HCT116 (cell line): ENCODE measurements at places on chromosomes 12 and 14. TPM values are rescaled to one million over a fixed set of nuclear protein-coding genes. Genes with fewer than 3 reads are reported as not detected.
A peak's percentile ranks its signal among the peaks of the same experiment; 100 is the strongest.

LETMD1 gene
- 70.8 TPM for total RNA-seq

JPH4 gene
- total RNA-seq, result 0.15 TPM

DNA sequence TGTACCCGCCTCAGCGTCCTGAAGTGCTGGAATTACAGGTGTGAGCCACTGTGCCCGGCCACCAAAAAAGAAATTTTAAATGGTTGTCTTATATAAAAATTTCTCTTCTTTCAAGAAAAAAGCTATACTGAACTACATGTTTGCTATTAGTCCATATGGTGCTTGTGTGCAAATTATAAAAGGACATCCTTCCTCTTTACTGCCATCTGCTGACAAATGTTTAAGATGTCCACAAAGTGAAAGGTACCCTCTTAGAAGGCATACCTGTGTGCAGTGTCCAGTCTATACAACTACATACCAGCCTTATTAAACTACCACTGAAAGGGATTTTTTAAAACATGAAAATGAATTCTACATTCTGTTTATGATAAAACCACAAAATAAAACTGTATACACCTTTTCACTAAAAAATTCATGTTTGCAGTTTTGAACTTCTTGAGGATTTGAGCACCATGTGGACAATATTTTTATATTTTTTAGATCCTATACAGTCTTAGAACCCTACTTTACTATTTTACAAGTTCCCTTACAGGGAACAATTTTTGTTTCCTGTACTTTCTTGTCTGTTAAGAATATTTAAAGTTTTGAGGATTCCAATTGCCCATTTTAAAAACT, 32.8 kb upstream of the TOMM20L start:
- peaks cover 17% of the 10 kb centered on the region for H3K36me3 ChIP-seq
- no peak overlapping the region for H3K4me3 ChIP-seq
- H3K27me3 ChIP-seq, result no peaks in the 10 kb centered on the region
- DNase-seq, result peak; percentile 21
- H3K4me1 ChIP-seq, result no peaks in the 10 kb centered on the region
- H3K27ac ChIP-seq, result no peak overlapping the region

DNA sequence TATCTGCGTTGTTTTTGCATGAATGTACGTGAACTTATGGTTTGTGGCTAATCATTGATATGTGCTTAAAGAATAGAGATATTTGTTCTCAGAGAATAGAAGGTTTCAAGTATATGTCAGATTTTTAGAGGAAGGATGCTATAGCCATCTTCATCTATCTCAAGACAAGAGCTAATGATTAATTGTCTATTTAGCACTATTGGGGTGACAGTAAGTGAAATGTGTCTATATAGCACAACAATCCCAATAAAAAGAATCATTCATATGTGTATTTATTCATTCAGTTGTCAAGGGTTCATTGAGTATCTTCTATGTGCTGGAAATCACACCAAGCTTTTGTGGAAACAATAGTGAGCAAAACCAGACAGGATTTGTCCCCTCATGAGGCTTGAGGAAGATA, 299.5 kb upstream of the NPAS3 start:
- H3K4me3 ChIP-seq, result no peak overlapping the region
- DNase-seq, result no peak
- H3K36me3 ChIP-seq, result no peaks in the 10 kb centered on the region
- no peaks in the 10 kb centered on the region for H3K4me1 ChIP-seq
- no peak overlapping the region for H3K27ac ChIP-seq

- peak overlapping the region; percentile 77 for H3K4me3 ChIP-seq
- H3K27me3 ChIP-seq, result no peaks in the 10 kb centered on the region
- no peak for DNase-seq
These were observed 840 bp downstream of the SIX4 start for GRCh38 chr14:60723116-60723906.

DNA sequence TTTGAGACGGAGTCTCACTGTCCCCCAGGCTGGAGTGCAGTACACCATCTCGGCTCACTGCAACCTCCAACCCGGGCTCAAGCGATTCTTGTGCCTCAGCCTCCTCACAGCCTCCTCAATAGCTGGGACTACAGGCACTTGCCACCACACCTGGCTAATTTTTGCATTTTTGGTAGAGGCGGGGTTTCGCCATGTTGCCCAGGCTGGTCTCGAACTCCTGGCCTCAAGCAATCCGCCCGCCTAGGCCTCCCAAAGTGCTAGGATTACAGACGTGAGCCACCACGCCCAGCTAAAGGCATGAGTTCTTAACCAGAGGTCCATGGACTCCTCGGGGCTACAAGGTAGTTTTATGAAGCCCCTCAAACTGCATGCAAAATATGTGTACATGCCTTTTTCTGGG, 2.1 kb downstream of the SARNP start:
- H3K4me1 ChIP-seq, result peaks cover 21% of the 10 kb centered on the region
- peaks cover 7% of the 10 kb centered on the region; the same call in 1 of the 2 replicates for H3K36me3 ChIP-seq

DNA sequence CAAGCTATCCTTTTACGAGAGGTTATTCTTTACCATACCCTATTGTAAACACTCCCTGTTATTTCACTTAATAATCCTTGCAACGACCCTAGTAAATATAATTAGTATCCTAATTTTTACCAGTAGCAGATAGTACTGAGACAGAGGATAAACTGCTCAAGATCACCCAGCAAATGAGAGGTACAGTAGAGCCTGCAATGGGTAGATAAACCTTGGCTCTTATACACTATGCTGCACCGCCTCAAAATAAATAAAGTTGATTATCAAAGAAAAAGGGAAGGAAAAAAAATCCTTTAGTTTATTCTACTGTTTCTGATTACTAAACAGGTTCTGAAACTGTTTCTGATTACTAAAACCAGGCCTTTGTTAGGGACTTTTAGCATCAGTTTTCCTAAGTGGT, 22.5 kb downstream of the YBX3 start:
- H3K4me3 ChIP-seq, result no peak overlapping the region
- H3K4me1 ChIP-seq, result no peaks in the 10 kb centered on the region
- no peaks in the 10 kb centered on the region for H3K27me3 ChIP-seq

- H3K27ac ChIP-seq, result no peak overlapping the region
- H3K27me3 ChIP-seq, result no peaks in the 10 kb centered on the region
- no peaks in the 10 kb centered on the region for H3K4me1 ChIP-seq
- no peak overlapping the region for H3K4me3 ChIP-seq
- DNase-seq, result no peak
- no peaks in the 10 kb centered on the region for H3K36me3 ChIP-seq
These were observed 179.3 kb downstream of the GALC start for GRCh38 chr14:87813686-87814085.

GRCh38 chr12:113698510-113698858, 226.8 kb upstream of the LHX5 start:
- H3K4me3 ChIP-seq, result no peak overlapping the region
- no peak overlapping the region for H3K27ac ChIP-seq
- H3K4me1 ChIP-seq, result no peaks in the 10 kb centered on the region
- H3K27me3 ChIP-seq, result peaks cover 16% of the 10 kb centered on the region
- H3K36me3 ChIP-seq, result no peaks in the 10 kb centered on the region

DNA sequence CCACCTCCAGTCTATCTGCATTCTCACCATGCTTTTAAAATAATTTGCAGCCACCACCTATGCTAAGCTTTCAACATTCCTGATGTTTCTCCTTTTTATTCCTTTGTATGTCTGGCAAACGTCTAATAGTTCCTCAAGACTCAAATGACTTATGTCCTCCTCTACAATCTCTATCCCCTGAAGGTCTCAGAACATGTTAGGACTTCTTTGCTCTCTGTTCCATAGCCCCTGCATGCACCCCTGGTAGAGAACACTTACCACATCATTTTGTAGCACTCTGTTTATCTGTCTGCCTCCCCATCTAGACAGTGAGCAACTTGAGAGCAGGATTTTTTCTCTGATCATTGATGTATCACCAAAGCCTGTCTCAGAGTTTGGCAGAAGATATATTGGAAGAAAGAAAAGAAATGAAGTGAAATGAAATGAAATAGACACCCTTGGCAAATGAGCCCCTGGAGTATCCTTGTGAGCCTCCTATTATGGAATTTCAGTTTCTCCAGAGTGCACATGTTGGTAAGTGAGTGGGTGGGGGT, 1231.2 kb upstream of the FLRT2 start:
- DNase-seq, result no peak
- no peak overlapping the region for H3K27ac ChIP-seq
- no peaks in the 10 kb centered on the region for H3K36me3 ChIP-seq
- no peak overlapping the region for H3K4me3 ChIP-seq
